ENCODE measurements at places on chromosomes 6 and 20.

- DNase-seq = no peak
Observed at GRCh38 chr20:5722927-5723326, 27.3 kb upstream of the SHLD1 start.

- no peak for DNase-seq
Observed at GRCh38 chr6:125544819-125545218, 204.6 kb upstream of the HEY2 start.

GRCh38 chr20:35326740-35327073 lies 34.5 kb upstream of the FAM83C start:
- no peak for DNase-seq

DNA sequence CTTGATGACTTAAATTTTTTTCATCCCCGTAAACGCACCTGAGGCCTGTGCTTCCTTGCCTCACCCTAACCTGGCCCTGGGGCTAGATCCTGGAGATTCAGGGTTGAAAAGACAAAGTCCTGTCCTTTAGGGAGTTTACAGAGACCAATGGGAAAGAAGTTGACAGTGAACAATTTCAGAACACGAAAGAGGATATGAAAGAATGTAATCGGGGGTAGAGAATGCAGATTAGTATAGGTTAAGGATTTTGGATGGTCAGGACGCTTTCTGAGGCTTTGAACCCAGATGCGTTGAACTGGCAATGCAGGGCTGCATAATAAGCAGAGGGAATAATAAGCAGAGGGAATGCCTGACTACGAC lies 1.7 kb upstream of the FBXO5 start:
- DNase-seq = peak; percentile 28

DNA sequence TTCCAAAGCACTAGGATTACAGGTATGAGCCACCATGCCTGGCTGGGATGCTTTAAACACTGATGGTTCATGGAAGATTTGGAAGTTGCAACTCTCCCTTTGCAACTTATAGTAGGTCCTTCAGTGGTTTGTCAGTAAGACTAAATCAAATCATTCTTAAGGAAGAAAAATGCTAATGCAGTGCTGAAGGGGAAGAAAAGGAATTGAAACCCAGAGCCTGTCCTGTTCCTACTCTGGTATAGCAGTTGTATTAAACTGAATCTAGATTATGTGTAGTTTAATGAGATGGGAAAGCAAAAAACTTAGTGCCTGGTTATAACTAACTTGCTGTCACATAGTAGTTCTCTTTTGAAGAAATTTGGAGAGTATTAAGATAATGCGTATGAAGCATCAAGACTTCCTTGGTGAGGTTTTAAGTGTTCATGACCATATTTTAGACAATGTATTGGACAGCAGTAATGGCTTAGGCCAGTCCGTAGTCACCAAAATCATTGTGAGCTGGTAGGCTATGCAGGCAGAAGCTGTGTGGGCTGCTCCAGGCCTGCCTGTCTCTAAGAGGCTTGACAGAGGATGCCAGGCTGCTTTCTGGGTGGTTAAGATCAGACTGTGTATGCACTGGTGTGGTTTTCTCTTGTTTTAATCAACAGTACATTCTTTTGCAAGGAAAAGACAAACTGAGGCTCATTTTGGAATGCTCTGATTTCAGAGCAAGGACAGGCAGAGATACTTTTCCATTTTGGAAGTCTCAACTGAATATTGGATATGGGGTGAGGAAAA lies 14.0 kb downstream of the PAQR8 start:
- no peak for DNase-seq

DNA sequence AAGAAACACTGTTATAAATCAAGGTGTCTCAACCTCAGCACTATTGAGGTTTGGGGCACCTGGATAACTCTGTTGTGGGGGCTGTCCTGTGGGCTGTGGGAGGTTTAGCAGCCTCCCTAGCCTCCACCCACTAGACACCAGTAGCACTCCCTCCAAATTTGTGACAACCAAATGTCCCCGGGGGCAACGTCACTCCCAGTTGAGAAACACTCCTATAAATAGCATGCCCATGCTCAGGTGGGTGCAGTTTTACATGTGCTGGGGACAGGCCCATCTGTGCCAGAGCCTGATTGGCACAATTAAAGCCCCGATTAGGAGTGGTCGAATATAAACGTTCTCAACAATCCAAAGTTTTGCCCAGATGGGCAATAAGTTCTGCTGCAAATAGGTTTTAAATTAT lies 78.9 kb downstream of the FAM50B start:
- no peak for DNase-seq

GRCh38 chr6:87357479-87358196 lies 13.0 kb downstream of the C6orf163 start:
- DNase-seq = no peak

DNA sequence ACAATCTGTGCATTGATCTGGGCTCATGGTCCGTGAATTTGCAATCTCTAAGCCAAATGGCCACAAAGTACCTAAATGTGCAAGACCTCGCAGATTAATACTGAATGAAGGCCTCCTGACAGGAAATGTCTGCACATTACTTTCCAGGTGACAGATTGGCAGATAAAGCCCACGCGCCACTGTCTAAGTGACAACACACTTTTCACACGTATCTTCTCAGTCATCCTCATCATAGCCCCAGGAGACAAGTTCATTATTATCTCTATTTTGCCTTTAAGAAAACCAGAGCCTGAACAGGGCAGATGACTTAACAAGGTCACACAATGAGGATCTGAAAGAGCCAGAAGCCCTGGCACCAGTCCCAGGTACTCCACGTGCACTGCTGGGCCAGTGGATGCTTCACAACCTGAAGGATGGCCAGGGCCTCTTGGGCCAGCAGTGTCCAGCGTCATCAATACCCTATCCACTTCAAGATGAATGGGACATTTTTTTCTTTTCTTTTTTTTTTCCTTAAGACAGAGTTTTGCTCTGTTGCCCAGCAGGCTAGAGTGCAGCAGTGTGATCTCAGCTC lies 266.3 kb downstream of the PTPRT start:
- DNase-seq = no peak

GRCh38 chr6:109088995-109089394 lies 5.7 kb downstream of the SESN1 start:
- no peak for DNase-seq

DNA sequence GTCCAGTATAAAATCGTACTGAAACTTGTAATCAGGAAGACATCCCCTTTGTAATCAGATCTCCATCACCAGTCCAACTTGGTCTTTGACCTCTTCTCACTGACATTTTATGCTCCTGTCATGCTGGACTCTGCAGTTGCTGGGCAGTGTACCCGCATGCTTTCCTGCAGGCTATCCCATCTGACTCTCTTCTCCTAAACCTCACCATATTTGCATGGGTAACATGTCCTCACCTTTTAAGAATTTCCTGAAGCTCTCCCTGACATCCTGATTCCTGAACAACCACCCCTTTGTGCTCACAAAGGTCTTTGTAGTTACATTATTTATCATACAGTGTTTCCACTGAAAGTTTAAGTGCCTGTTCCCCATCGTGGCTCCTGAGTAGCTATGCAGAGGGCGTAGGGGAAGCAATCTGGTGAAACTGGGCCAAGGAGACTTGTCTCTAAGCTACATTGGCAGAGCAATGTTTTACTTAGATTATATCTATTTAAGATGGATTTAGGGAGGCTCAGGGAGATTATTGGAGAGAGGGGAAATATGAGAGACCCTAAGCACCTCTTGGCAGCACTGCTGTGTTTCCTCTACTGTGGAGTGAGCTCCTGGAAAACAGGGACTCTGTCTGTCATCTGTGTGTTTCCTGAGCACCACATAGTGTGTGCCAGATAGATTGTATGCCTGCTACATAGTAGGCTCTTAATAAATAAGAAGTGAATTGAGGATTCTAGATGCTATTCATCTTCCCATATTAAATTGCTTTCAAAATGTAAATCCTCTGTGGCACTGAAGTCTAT lies 124.0 kb downstream of the LAMA2 start:
- DNase-seq = no peak

- no peak for DNase-seq
Observed at GRCh38 chr6:158707120-158707820, 57.4 kb downstream of the SYTL3 start.

GRCh38 chr6:138765896-138766655 lies 7.5 kb upstream of the CCDC28A start:
- peak; percentile 75 for DNase-seq

GRCh38 chr6:140414966-140415620 lies 1040.6 kb upstream of the CITED2 start:
- no peak for DNase-seq

GRCh38 chr20:57374931-57375651 lies 16.1 kb upstream of the RBM38 start:
- peak; percentile 81 for DNase-seq

DNA sequence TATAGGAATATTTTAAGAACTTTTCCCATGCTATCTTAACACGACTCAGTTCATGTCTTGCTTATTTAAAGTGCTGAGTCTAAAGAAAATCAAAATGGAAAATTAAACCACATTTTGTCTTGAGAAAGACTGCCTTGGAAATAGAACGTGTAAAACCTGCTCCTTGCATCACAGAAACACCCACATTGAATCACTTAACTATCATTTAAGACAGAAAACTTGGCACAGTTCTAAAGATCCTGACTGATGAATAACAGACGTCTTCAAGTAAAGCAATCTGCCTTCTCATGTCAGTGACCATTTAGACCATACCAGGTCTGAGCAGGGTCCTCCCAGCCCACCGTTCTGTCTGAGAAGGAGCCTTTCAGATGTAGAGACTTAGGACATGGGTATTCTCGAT lies 7.4 kb downstream of the PERP start:
- DNase-seq = no peak

GRCh38 chr20:19073584-19074218 lies 138.7 kb upstream of the SLC24A3 start:
- DNase-seq = no peak

GRCh38 chr6:10511477-10511876 lies 9.7 kb upstream of the GCNT2 start:
- DNase-seq = no peak

DNA sequence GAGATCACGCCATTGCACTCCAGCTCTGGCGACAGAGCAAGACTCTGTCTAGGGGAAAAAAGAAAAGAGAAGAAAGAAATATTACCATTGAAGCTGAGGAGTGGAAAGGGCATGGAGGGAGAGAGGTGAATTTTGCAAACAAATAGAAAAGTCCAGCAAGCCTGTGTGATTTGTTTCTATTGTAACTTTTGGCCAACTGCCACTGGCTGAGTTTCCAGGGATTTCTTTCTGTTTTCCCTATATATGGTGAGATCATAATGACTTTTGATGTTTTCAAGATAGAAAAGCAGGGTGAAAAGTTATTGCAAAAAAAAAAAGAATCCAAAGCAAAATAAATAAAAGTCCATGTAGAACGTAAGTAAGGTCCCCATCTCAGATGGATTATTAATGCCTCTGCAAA lies 184.2 kb upstream of the RALGAPA2 start:
- DNase-seq = no peak

- DNase-seq = no peak
Observed at GRCh38 chr20:60895363-60896079, 356.5 kb upstream of the CDH4 start.

DNA sequence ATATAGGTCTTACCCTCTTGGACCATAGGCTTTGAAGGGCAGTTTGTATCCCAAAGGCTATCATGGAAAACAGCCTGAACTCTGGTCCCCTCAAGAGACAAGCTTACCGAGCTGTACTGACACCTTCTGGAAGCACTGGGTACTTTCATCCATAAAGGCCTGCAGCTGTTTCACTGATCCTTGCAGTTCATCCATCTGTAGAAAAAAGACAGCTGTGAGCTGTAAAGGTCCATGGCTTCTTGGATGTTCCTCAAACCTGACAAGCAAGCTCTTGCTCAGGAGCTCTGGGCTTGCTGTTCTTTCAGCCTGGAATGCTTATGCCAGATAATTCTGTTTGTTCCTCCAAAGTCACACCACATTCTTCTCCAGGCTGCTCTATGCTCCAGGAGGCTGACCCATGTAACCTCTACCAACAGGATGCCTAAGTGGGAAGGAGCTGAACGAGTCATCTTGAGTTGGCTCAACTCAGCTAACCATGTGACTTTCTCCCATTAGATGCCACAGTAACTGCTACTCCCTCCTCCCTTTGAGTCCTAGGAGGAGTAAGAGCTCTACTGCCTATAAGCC lies 8.8 kb upstream of the NDRG3 start:
- DNase-seq = peak; percentile 70

- DNase-seq = no peak
Observed at GRCh38 chr6:31791324-31792089, 4.0 kb downstream of the VARS1 start.

GRCh38 chr6:166736634-166737033 lies 109.6 kb upstream of the RPS6KA2 start:
- peak; percentile 87 for DNase-seq

GRCh38 chr20:10565922-10566897 lies 107.6 kb downstream of the JAG1 start:
- no peak for DNase-seq

DNA sequence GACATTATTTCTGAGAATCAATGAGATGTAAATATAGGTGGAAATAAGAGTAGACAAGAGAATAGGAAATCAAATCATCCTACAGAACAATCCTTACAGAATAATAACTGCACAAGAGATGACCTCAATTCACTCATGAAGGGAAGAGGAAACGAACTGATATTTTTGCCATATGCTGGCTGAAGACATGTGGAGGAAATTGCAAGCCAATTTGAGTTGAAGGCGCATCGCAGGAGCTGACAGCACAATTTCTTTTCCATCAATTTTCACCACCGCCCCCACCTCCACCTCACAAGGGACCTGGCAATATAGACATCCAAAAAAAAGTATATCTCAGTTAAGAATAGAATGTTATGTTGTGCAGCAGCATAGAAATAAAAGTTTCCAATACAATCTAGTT lies 20.3 kb downstream of the CITED2 start:
- no peak for DNase-seq

- DNase-seq = no peak
Observed at GRCh38 chr6:17125407-17125806, 23.6 kb downstream of the STMND1 start.

GRCh38 chr6:159894991-159895390 lies 4.2 kb downstream of the MAS1 start:
- DNase-seq = no peak

GRCh38 chr6:13433709-13434121 lies 53.7 kb downstream of the GFOD1 start:
- peak; percentile 53 for DNase-seq

DNA sequence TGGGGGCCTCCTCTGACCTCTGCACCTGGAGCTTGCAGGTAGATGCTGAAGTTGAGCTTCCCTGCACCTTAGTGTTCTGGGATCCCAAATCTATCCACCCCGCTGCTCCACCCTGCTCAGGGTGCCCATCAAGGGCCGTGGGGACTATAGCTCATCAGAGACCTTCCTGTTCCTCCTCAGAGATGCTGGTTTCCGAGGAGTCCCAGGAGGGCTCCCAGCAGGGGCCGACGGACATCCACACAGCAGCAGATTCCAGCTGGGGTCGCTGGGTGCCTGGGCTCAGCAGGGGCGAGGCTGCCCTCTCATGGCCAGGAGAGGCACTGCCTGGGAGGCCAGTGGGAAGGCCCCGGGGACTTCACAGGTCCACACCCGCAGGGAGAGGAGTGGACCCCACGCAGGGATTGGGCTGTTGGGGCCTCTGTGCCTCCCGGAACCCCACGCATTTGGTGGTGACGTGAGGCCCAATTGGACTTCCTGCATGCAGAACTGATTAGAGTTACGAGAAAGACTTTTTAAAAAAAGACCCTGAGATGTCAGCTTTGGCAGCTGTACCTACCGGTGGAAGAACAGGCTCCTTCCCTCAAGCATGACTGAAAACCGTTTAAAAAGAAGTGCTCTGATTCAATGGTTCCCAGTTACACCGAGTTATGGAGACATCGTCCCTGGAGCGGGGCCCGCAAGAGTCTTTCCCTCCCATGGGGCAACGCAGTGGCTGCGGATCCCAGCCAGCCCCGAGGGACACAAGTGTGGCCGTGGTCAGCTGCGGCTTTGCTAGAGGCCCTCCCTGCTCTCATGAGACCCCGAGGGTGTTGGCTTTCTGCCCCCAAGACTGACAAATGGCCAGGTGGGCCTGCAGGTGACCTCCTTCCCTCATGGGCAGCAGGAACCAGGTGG lies 25.3 kb upstream of the SLCO4A1 start:
- DNase-seq = peak; percentile 93
